ENCODE measurements at places on chromosomes 7 and 10. TPM values are rescaled to one million over a fixed set of nuclear protein-coding genes. Genes with fewer than 3 reads are reported as not detected.

C10orf143 gene
- 2.5 TPM for total RNA-seq

DGKI gene
- 7.0 TPM for total RNA-seq

OPALIN gene
- not detected for total RNA-seq

ZNF804B gene
- not detected for total RNA-seq

PNLIP gene
- not detected for total RNA-seq

OR2A25 gene
- not detected for total RNA-seq

PTPRN2 gene
- total RNA-seq, result 0.64 TPM
